ENCODE measurements at places on chromosomes 12 and 14.

DNA sequence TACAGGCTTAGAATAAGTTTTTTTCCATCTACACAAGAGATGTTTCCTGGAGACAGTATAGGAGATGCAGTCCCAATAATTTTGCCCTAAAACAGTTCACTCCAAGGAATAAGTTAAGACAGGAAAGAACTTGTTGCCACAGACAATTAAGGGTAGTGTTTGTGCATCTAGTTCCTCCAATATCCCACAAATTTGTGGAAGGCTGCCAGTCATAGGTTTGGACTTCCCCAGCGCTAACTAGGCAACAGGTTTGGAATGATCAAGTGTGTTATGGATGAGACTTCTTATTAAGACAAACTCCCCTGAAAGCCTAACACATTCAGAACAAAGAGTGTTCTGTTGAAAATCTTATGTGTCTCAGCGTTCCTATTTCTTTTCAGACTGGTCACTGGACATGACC lies 611.0 kb downstream of the CCER1 start:
- no peak for DNase-seq

GRCh38 chr12:57185906-57186508 lies 30.6 kb upstream of the NXPH4 start:
- DNase-seq, result no peak

- DNase-seq, result no peak
These were observed 574 bp downstream of the GLRX5 start for GRCh38 chr14:95535226-95536021.

GRCh38 chr12:92047393-92047826 lies 98.2 kb downstream of the BTG1 start:
- no peak for DNase-seq
